Tibial nerve (tissue), 4 donors: ENCODE measurements at places on chromosomes 13 and 19.

DNA sequence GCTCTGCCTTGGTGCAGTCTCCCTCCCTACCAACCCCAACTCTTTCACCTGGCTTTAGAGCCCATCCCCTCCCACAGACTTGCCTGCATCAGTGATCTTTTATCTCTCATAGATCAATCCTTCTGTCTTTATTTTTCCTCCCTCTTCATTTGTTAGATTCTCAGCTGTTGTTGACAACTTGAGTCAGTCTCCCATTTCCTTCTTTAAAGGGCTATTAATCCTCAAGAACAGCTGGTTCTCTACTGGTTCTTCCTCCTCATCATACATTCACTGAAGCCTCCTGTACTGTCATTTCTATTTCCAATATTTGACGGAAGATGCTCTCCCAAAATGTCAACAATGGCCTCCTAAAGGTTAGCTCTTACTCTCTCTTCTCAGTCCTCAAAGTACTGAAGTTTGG is 408.2 kb downstream of the TBC1D4 start:
- DNase-seq = no peak

DNA sequence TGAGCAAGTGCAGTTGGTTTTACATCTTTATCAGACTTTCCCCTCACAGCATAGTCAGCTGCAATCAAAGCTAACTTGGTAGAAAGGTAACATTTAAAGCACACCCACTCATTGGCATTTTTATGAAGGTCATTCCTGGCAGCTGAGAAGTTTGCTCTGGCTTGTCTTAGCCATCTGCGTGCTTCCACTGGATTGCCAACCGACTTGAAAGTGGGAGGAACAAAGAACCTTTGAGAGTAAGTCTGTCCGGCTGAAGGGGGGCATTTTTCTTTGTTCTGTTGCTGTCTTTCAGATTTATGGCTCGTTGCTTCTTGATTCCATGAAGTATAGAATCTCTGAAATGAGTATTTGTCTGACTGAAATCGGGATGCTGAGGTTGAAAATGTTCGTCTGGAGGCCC is 103.1 kb downstream of the SACS start:
- no peak for DNase-seq

GRCh38 chr19:1117654-1118053 is 13.9 kb downstream of the GPX4 start:
- DNase-seq = no peak

- no peak for DNase-seq
Measured at GRCh38 chr13:44396701-44397580, 23.3 kb downstream of the SERP2 start.

DNA sequence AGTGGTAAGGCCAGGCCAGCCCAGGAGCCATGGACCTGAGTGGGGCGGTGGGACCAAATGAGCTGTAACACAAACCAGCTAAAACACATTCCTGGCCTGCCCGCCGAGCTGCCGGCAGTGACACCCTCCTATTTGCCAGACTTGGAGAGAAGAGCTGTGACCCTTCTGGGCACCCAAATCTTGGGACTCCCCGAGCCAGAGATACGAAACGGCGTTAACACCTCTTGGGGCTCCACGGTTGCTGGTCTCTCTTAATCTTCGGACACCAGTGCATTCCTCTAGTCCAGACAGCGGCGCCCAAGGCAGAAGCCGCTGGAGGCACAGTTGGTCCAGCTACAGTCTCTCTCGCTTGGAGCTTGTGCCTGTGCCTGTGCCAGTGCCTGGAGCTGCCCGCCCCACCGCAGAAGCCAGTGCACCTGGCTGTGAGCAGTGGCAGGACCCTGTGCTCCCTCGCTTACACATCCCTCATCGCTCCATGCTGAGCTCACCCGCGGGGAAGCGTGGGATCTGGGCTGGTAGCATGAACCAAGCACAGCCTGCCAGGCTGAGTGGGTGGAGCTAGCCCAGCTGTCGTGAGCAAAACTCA is 147.2 kb upstream of the KLHL1 start:
- DNase-seq = no peak

DNA sequence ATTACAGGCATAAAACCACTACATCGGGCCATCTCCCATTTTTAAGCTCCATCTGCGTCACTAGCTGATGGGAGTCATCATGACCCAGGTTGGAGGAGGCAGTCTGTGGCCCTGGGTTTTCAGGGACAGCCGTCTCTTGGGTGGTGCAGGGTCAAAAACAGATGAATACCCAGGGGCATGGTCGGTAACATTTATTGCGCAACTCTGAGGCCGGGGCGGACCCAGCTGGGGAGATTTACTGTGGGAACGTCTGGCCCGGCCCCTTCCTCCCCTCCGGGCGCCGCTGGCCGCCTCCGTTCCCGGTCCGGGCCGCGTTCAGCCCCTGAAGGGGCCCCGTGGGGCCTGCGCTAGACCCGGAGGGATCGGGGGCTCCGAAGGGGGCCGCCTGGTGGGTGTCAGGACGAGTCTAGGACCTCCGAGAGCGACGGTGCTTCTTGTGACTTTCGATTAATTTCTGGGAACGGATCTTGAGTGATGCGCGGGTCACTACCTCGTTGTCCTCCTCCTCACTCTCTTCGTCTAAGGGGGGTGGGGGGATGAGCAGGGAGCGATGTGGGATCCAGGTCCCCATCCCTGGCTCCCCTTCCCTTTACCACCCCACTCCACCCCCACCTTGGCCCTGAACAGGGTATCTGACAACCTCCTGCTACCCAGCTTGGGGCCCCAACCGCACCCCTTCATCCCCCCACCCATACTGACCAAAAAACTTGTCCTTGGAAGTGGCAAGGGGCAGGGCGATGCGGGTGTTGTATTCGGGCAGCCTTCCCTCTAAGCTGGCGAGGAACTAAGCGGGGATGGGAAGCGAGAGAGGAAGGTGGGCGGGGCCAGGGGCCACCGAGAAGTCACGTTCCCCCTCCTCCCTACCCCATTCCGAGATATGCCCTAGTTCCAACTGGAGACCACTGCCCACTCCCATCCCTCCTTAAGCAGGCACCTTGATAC is 1.6 kb upstream of the RGL3 start:
- DNase-seq = no peak

DNA sequence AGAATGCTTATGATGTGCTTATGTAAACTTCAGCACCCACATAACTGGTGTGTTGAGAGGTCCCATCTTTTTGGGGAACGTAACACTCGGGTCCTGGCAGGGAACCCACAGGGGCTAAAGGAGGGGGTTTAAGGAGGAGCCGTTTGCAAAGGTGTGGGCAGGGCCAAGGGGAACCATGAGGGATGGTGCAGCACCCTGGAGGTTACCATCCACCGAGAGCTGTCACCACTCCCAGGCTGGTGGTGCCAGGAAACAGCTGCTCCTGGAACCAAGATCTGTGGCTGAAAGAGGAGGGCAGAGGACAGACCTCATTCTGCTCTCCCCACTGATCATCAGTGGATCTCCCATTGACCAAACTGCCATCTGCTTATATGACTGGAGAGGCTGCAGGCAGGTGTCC is 23.2 kb upstream of the CYP4F8 start:
- no peak for DNase-seq
